H54 (cell line): ENCODE measurements at places on chromosomes 7 and 10.

GRCh38 chr7:140526787-140527664 is 47.7 kb upstream of the MKRN1 start:
- peak; percentile 53 for DNase-seq

DNA sequence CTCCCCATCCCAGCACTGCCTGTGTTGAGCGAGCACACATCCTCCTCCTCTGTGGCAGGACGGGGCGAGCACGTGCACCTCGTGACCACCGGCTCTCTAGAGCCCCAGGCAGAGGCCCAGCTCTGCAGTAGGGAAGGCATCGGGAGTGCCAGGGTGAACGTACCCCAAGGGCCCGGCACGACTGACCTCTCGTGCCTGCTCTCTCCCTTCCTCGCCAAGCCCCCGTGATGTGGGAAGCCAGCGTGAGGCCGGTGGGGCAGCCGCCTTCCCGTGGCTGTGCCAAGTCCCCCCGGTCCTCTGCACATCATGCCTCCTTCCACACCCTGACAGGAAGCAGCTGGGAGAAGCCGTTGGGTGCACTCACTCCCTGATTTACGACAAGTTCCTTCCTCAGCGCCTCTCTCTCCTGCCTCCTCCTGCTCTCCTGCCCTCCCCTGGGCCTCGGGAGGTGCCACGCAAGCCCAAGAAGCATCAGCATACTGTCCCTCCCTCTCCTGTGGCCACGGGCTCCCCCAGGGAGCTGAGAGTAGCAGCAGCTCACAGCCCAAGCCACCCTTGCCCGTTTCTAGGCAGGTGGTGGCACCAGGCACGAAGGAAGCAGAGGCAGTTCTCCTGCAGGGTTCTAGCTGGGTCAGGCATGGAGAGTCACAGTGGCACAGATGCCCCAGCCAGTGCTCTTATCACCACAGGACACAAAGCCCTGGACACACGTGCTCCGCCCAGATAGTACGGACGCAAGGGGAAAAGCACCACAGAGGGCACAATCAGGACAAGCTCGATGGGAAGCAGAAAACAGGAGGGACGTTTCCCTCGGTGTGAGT is 47.0 kb downstream of the AMZ1 start:
- DNase-seq: no peak

- DNase-seq: peak; percentile 19
Measured at GRCh38 chr7:112495810-112496462, 15.1 kb downstream of the LSMEM1 start.

GRCh38 chr7:7190142-7190541 is 7.8 kb downstream of the C1GALT1 start:
- no peak for DNase-seq

GRCh38 chr7:150631866-150632864 is at the start of gene GIMAP6:
Gene GIMAP6, minus strand, starts transcription at chr7:150632385. Its CDS starts 2,243 bp downstream, at chr7:150630142.
- DNase-seq: no peak

DNA sequence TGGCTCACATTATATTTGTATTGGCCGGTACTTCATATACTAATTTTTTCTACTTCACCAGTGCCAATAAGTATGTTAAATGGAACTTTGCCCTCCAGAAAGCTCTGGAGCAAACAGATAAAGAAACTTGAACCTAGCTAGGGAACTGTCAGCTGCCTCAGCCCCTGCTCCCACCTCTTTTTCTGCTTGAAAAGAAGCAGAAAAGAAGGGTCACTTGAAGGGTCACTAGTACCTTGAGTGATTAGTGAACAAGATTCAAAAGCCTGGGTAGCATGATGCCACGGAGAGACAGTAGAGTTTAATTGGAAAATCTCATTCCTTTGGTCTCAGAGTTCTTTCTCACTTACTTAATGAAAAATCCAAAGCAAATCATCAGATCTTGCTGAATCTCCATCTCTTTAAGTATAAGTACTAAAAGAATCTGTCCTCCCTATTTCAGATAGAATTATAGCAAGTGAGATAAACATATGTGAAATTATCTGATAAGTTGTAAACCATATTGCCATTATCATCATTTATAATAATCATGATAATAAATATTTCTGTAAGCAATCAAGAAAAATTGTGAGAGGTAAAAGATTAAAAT is 47.7 kb downstream of the PTN start:
- DNase-seq: no peak

DNA sequence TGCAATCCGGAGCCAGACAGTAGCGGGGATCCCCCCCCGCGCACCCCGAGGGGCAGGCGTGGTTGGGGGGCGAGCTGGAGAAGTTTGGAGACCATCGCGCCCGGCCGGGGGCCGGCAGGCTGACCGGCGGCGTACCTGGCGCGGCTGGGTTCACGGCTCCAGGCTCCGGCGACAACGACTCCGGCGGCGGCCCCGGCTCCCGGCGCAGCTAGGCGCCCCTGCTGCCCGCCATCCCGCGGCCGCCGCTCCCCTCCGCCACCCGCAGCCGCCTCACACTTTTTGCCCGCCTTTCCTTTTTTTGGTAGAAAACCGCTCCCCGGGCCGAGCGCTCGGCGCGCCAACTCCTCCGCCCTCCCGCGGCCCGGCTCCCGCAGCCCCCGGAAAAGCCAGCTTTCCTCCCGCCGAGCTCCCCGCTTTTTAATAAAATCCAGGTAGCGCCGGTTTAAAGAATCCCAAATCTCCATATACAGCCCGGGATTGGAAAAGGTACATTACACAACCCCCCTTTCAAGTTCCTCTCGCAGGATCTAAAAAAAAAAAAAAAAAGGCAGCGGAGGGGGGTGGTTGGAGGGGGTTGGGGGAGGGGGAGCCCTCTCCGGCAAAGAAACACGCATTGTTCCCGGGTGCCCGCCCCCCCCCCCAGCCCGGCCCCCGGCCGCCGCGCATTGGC is at the start of gene TNRC18:
TSS of gene TNRC18 (minus strand) at position 529 of the 670 bp plus-strand sequence. CDS start 2,588 bp downstream, outside the sequence.
- DNase-seq: no peak

DNA sequence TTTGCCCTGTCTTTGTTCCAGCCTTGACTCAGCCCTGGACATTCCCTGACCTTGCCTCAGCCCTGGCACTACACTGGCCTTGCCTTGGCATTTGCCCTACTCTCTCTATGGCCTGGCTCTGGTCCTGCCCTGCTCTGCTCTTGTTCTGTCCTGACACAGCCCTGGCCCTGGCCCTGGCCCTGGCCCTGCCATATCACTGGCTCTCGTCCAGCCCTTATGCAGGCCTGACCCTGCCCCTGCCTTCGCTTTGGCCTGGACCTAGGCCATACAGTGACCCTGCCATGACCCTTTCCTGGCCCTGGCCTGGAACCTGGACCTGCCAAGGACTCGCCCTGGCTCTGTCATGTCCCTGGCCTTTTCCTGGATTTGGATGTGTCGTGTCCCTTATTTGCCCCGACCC is 646.0 kb downstream of the ZNF37A start:
- DNase-seq: no peak

DNA sequence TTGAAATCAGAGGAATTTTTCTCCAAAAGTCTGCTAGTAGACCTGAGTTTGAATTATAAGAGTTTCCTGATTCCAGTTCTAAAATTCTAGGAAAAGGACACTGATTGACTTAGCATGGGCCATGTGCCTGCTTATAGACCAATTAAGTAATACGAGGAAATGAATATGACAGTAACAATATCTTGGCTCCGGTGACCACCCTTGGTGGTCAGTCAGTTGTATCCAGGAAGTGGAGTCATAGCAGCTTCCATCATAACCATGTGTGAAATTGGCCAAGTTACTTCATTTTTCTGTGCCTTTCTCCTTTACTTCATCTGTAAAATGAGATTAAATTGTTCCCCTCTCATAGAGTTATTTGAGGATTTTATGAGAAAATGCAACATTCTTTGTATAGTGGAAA is 66.9 kb downstream of the MTPAP start:
- no peak for DNase-seq

DNA sequence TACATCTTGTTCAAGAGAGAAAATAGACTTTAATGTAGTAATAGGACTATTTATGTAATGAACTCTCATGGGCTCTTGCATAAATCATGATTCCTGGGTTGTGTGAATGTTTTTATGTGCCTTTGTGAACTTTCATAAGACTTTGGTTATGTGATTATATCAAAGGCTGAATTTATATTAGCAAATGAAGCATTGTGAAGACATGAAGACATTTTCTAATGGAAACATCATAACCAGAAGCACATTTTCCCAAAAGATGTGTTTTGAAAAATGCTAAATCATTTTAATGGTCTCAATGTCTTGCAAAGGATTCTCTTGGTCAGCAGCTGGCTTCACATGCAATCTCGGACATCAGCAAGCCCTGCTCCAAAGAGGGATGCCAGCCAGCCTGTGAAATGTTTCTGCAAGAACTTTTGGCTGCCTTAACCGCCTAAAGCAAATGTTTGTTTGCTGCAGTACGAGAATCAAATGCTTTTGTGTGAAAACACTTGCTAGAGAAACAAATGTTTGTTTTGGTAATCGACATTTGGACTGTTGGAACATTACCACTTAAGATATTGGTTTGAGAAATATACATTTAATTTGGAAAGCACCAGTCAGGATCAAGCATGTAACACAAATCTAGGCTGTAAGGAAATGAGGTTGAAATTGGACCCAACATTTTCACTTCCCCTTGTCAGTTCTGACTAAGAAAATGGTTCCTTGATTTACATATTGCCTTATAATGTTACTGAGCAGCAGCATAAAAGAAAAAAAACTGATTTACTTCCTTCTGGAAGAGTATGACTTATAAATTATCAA is 102.1 kb downstream of the RTKN2 start:
- no peak for DNase-seq
